ENCODE measurements at places on chromosomes 4 and X.

DNA sequence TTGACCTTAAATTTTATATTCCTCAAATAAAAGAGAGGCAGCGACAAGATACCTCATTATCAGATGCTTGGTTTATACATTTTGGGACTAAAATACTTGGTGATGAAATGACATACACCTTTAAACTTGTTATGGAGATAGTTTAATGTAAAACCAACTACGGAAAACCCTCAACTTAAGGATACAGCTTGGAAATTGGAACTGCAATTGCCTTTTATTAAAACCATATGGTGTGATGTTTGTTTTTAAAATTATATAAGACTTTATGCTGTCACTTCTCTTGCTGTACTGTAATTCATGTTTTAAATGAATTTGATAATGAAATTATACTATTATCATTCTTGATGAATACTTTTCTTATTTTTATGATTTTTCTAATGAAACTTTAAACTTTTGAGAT, 25.9 kb downstream of the METTL14 start:
- DNase-seq = no peak

- DNase-seq = no peak
Measured at GRCh38 chr4:117311215-117311614, 225.8 kb upstream of the TRAM1L1 start.

- DNase-seq = no peak
Measured at GRCh38 chr4:25536564-25537320, 118.9 kb upstream of the SLC34A2 start.

GRCh38 chr4:22869235-22869634, 176.5 kb downstream of the GBA3 start:
- no peak for DNase-seq

- no peak for DNase-seq
Measured at GRCh38 chr4:87497159-87497558, 32.0 kb downstream of the SPARCL1 start.

DNA sequence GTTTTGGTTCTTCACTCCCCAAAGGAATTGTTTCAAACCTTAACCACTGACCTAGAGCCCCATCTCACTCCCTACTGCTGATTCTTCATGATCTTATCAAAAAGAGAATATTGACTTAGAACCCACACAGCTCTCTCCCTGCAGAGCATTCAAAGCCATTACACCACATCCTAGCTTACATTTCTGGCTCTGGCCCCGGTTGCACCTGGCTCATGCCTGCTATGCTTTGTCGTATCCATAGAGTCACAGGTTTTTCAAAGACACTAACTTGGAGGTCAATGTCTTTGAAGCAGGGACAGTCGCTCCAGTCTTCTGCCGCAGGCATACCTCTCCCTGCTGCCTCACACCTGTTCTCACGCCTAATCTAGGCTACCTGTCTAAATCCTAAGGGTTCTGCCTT, 42.7 kb upstream of the FGFBP2 start:
- DNase-seq = no peak

- no peak for DNase-seq
Measured at GRCh38 chrX:45274576-45274975, 73.9 kb upstream of the DIPK2B start.

DNA sequence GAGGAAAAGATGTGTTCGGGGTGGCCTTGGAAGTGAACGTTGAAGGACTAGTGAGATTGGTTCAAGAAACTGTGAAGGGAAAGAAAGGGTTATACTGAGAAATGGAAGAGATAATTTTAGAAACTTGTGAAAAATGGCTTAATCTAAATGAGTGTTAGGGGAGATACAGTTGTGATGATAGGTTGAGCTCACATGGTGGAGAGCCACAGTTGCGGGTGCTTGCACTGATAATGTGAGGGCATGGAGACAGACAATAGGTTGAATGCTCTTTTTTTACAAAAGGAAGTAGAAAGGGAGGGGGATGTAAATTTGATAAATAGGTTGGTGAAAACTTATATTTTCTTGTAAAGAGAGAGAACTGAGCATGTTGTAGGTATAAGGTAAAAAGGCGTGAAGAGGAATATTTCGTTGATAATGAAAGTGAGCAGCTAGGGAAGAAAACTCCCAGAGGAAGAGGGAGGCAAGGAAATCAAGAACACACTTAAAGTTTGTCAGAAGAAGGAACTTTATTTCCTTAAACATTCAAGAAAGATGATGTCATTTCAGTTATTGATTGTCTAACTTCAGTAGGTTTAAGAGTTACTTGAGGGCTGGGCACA, 8.2 kb downstream of the AREG start:
- no peak for DNase-seq

GRCh38 chr4:165489786-165490185, 111.0 kb downstream of the CPE start:
- no peak for DNase-seq

DNA sequence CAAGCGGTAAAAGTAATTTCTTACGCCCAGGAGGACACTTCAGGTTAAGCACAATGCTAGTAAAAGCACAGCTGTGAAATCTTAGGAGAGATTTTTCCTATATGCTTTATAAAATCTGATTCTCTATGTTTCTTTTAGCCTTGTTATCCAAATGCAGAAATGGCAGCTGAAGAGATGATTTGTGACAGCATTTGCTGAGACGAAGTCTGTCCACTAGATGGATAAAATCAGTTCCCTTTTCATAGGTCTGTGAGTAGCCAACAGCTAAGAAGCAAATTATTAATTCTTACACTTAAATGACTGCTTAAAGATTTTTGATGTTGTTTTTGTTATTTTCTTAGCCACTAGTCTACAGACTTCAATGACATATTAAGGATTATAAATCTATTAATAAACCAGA, 5.3 kb downstream of the GPM6A start:
- DNase-seq = no peak

GRCh38 chr4:158912390-158912789, 143.6 kb downstream of the FNIP2 start:
- DNase-seq = no peak

DNA sequence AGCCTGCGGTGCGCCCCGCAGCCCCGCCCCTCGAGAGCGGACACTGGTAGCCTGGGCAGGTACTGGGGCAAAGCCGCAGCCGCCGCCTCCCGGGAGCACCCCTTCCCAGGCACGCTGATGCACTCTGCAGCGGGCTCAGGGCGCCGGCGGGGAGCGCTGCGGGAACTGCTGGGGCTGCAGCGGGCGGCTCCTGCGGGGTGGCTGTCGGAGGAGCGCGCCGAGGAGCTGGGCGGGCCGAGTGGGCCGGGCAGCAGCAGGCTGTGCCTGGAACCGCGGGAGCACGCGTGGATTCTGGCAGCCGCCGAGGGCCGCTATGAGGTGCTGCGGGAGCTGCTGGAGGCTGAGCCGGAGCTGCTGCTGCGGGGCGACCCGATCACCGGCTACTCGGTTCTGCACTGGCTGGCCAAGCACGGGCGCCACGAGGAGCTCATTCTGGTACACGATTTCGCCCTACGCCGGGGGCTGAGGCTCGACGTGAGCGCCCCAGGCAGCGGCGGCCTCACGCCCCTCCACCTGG, 401 bp downstream of the SOWAHD start:
- DNase-seq = no peak

GRCh38 chr4:93319041-93319440, 509.5 kb upstream of the ATOH1 start:
- no peak for DNase-seq

DNA sequence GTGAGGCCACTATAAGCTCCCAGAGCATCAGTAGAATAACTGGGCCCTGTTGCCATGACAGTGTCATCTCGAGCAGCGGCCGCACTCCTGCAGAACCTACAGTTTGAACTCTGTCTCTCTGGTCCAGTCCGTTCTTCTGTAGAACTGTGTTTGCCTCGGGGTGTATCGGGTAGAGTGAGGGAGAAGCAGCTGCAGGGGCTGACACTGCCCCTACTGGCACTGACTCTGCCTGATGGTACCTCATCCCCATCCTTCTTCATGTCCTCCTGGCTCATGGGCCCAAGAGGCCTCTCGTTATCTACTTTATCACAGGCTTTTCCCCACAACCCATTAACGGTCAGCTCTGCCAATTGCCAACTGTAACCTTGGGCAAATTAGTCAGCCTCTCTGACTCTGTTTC, 96.5 kb downstream of the NPNT start:
- DNase-seq = no peak

DNA sequence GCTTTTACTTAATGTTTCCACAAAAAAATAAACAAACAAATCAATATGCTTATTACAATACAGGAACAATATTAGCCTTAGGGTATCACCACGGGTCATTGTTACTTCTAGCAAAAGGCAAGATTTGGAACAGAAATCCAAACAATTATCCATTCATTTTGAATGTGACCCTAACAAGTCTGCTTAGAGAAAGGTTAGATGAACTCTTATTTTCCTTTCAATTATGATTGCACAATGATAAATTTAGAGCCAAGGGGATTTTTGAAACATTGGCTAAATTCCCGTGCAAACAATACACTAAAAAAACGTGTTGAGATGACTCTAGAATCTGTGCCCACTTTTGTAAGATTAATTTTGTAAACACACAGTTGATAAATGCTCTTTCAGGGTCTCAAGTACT, 474.7 kb downstream of the PCDH7 start:
- DNase-seq = no peak

DNA sequence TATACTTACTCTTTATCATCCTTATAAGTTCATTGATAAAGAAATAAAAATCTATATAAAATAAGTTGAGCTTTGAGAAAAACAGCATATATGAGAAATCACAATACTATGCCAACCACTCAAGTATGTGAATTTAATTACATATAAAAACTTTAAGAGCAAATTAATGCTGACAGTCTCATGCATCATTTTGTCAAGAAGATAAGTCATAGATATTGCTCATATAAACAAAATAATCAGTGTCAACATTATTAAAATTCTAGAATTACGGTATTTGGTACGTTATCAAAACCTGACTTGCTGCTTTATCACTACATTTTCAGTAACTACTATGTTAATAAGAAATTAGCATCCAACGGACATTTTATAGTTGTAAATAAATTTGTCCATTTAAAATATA, 111.2 kb downstream of the FBXO8 start:
- DNase-seq = no peak

DNA sequence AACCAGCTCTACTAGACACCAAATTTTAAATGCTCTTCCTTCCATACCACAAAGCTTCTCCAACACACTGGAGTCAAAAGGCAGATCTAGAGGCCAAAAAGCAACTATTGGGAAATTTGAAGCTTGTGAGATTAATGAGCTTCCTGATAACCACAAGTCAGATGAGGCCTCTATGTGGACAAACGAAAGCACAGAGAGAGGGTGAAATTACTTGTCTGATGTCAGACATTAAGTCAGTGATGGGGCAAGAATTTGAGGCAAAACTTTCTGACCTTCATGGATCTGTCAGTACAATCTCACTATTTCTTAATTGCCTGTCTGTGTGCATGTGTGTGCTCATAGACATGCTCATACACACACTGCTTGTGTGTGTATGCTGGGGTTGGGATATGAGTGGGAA, 103.6 kb downstream of the GUCY2F start:
- DNase-seq = no peak

DNA sequence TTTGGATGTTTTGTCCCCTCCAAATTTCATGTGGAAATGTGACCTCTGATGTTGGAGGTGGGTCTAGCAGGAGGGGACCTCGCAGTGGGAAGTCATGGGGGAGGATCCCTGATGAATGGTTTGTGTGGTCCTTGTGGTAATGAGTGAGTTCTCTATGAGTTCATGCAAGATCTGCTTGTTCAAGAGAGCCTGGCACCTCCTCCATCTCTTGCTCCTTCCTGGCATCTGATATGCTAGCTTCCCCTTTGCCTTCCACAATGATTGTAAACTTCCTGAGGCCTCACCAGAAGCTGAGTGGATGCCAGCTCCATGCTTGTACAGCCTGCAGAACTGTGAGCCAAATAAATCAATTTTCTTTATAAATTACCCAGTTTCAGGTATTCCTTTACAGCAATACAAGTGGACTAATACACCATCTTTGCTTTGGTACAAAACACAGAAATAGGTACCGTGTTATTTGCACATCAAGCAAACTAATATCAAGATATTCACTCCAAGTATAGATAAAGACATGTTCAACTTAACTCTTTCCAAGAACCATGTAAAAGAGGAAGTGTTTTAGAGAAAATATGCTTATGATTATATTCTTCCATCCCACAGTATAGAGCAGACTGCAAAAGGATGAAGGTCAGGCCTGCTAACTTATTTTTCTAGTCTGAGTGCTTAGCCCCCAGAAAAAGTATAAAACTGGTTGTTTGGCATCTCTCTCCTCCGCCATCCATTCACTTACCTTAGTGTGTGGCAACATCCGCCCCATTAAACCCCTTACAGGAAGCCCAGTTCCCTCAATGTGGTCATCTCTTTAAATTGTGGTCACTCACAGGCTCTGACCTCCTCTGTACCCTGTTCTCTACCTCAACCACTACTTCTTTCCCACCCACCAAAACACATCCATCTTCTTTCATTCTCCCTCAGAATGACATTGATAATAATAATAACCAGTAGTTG, 6.7 kb downstream of the ARAP2 start:
- DNase-seq = no peak

- no peak for DNase-seq
Measured at GRCh38 chr4:74640111-74640903, 154.0 kb downstream of the BTC start.

DNA sequence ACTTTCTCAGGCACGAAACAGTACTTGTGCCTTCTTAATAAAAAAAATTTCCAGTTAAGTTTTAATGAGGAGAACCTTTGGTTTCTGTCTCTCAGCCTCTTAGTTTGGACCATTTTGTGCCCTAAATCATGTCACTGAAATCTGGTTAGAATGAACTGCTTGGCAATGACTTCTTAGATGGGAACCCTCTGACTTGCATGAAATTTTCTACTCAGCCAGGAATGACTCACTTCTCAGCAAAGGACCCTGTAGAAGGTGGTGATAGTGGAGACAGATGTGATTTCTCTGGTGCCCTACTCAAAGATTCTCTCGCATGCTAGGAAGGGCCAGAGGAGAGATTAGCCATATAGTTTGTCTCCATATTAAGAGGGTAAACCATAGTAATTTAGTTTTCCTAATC, 50.5 kb downstream of the RASL11B start:
- no peak for DNase-seq

DNA sequence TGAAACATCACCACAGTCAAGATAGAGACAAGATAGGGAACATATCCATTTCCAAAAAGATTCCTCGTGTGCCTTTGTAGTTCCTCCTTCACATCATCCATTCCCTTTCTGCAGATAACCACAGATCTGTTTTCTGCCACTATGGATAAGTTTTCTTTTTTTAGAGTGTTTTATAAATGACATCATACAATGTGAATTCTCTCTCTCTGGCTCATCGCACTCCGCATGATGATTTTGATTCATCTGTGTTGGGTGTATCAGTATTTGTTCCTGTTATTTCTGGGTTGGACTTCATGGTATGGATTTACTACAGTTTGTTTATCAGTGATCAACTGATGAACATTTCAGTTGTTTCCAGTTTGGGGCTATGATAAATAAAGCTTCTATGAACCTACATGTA, 23.2 kb upstream of the ANXA3 start:
- no peak for DNase-seq

GRCh38 chrX:71301195-71301924, at the start of gene ITGB1BP2:
TSS of gene ITGB1BP2 (plus strand) at chrX:71301750. CDS start at chrX:71301807, 57 bp downstream.
- DNase-seq = no peak

- DNase-seq = no peak
Measured at GRCh38 chr4:164204434-164204833, 549.5 kb upstream of the SMIM31 start.

- DNase-seq = no peak
Measured at GRCh38 chr4:87469390-87469789, 47.0 kb downstream of the NUDT9 start.
